ENCODE measurements at places on chromosomes 2 and 18.

- DNase-seq = no peak
These were observed 2.9 kb downstream of the CEP68 start for GRCh38 chr2:65059071-65059470.

DNA sequence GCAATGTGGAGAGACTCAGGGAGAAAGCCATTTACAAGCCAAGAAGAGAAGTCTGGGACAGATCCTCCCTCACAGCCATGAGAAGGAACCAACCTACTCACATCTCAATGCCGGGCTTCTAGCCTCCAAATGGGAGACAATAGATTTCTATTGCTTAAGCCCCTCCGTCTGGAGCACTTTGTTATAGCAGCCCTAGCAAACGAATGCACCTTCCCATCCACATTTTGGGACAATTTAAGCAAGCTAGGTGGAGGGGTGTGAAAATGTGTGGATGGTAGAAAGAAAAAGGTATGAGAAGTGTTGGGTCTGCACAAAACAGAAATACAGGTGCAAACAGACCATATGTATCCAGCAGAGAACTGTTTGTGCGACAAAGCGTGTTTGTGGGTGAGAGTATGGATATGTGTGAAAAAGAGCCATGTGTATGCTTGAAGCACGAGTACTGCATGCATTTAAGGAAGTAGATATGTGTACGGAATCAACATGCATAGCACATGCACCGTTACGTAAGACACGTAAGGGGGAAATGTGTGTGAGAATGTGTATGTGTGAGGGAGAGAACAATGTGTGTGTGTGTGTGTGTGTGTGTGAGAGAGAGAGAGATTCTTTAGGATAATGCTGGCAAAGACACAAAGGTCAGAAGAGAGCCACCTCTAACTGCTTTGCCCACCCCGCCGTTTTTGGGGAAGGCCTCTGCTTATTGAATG, 13.1 kb upstream of the E2F6 start:
- no peak for DNase-seq

DNA sequence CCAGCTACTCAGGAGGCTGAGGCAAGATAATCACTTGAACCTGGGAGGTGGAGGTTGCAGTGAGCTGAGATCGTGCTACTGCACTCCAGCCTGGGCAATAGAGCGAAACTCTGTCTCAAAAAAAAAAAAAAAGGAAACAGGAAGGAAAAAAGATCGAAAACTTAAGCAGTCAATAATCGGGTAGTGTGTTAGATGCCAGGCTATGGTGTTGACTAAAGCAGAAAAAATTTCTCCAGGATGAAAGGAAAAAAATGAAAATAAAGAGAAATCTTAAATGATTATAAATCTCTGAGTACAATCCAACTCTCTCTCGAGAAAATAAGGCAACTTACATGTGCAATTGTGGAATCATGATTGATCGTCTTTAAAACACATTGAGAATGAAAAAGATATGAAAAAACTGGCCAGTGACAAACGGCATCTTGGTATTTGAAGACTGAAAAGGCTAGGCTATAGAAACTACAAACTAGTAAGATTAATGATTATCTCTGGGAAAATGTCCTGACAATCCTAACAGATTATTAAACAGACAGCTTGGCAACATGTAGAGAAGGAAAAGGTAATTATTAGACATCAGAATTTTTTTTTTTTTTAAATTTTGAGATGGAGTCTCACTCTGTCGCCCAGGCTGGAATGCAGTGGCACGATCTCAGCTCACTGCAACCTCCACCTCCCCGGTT, 16.3 kb upstream of the EPHA4 start:
- DNase-seq = no peak

- no peak for DNase-seq
These were observed 1.2 kb downstream of the DLX1 start for GRCh38 chr2:172086241-172087206.

DNA sequence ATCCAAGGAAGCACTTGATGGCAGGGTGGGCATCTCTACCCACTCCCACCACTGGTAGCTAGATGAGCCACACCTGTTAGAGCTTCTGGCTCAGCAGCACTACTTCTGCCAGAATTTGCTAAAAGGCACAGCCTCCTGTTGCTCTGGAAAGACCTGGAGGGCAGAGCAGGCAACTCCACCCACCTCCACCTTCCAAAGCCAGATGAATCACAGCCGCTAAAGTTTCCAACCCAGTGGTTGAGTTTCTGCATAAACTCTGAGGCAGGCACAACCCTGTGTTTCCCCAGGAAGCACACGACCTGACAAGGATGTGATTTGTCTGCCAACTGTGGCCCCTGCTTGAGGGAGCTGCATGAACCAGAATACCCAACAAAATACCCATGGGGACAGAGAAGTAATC, 111.6 kb upstream of the GCFC2 start:
- no peak for DNase-seq

DNA sequence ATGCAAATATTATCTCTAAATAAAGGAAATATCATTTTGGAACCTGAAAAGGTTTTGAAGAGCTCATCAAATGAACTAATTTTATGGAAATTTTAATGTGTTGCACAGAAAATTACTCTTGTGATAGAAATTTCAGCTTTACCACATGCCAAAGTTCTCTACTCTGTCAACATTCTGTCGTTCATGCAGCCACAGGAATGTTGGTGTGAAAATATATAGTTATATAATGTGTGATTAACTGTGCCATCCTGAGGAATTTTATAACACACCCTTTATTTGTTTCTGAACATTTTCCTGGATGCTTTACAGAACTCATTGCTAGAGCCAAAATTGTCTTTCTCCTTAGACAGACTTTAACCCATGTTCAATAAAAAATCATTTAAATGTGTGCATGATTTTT, 202.5 kb upstream of the SLC8A1 start:
- DNase-seq = no peak

GRCh38 chr2:31831585-31831984, 179.2 kb downstream of the MEMO1 start:
- DNase-seq = no peak

DNA sequence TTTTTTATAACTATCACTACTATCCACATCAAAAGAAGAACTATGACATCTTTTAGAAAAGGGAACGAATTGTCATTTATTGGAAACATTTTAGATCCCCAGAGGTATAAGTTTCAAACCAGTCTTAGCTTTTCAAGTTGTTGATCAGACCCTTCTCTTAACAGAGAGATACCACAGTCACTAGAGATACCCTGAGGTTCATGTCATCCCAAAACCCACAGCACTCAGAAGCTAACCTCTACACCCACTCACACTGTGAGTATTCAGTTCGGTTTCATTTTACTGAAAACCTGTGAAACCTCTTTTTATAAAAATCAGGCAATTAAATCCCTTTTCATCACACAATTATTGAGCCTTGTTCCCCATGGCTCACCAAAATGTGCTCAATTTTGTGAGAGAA, 156.2 kb downstream of the DTNA start:
- DNase-seq = peak; percentile 25

- no peak for DNase-seq
These were observed 6.5 kb downstream of the IGFBP5 start for GRCh38 chr2:216688731-216689340.

DNA sequence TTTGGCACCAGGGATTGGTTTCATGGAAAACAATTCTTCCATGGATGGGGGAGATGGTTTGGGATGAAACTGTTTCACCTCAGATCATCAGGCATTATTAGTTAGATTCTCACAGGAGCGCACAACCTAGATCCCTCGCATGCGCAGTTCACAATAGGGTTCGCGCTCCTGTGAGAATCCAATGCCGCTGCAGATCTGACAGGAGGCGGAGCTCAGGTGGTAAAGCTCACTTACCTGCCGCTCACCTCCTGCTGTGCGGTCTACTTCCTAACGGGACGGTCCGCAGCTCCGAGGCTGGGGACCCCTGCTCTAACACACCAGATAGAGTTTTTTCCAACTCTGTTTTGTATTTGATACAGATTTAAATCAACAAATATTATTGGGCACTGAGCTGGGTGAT, 286.5 kb downstream of the MTX2 start:
- no peak for DNase-seq

DNA sequence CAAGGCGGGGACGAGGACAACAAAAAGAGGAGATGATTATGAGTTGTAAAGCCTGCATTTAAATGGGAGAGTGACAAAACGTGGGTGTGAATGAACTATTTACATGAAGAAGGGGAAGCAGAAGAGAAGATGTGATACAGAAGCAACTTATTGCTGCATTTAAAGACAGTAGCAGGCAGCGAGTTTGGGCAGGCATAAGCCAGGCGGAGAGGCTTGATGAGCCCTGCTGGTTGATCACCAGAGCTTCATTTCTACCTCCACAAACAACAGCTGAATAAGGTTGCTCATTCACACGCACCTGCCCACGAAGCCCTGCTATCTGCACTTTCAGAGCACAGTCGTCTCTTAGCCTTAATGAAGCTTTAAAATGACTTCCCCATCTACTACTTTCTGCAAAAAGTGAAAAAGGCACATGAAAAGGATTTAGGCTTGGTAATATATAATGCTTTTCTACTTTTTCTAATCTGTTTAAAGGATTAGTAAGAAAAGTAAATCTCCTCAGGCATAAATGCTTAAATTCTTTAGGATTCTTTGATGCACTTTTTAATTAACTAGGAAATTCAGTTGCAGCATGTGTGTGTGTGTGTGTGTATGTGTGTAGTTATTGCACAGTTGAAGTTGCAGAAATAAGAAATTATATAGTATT, 3.1 kb downstream of the SLC38A11 start:
- DNase-seq = no peak

- peak; percentile 32 for DNase-seq
These were observed 47.7 kb upstream of the PLA2R1 start for GRCh38 chr2:160109939-160110673.

DNA sequence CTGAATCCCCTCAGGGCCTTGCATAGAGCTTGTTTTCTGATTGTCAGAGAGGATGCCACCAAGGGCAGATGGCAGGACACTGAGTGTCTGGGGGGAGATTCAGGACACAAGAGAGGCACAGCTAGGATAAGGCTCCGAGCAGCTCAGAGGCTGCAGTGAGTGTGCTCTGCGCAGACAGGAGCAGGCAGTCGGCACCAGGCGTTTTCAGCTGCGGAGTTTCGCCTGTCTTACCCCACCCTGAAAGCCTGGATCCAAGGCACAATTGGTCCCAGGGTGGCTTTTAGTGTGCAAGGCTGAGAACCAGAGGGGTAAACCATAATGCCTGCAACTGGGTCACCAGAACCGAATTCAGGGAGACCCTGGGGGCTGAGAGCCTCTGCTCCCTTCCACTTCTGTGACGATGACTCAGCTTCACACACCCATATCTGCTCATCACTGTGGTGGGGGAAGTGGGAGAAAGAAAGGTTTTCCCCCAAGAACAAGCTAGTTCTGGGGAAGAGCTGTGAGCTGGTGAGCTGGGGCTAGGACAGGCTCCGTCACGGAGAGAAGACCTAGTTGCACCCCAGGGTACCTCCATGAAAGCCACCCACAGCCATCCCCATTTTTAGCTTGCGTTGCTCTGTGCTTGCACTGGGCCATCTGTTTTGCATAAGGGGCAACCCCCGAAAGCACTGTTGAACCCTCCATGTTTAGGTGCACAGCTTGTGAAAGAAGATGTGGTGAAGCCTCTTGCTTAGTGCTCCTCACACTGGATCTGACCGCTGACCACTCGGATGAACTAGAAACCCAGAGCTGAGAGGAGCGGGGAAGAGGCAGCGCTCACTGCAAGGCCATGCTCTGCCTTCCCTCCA, 173.7 kb downstream of the CELF4 start:
- no peak for DNase-seq

GRCh38 chr2:179596018-179596417, 265.4 kb downstream of the ZNF385B start:
- DNase-seq = no peak

DNA sequence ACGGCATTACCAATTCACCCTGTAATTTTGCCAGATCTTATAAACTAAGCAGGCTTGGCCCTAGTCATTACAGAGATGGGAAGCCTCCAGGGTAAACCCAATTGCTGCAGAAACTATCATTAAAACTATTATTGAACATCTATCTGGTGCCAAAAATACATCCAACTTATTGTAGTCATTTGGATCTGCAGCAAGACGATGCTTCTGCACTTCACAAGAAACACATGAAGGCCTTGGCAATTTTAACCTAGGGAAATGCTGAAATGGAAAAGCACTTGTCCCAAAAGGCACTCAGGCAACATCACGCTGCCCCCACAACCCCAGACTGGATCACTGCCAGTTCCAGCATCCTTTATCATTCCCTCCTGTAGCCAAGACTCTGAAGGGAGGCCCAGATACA, 85.3 kb upstream of the ACVR2A start:
- no peak for DNase-seq

GRCh38 chr2:156745619-156746018, 309.4 kb downstream of the GPD2 start:
- no peak for DNase-seq

DNA sequence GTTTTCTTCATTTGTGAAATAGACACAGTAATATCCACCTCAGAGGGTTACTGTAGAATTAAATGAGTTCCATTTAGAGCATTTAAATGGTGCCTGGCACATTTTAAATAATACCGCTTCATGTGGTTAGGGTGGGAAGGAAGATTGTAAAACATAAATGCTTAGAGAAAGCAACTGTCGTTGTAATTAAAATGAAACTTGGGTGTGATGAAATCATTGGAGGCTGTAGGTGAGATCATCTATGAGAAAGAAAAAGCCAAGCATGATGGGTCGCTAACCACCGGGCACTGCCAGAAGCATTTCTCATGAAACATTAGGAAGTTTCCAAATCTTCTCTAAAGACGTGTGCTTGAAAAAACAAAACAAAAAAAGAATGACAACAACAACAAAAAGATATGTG, 8.2 kb upstream of the SLC39A10 start:
- DNase-seq = no peak

DNA sequence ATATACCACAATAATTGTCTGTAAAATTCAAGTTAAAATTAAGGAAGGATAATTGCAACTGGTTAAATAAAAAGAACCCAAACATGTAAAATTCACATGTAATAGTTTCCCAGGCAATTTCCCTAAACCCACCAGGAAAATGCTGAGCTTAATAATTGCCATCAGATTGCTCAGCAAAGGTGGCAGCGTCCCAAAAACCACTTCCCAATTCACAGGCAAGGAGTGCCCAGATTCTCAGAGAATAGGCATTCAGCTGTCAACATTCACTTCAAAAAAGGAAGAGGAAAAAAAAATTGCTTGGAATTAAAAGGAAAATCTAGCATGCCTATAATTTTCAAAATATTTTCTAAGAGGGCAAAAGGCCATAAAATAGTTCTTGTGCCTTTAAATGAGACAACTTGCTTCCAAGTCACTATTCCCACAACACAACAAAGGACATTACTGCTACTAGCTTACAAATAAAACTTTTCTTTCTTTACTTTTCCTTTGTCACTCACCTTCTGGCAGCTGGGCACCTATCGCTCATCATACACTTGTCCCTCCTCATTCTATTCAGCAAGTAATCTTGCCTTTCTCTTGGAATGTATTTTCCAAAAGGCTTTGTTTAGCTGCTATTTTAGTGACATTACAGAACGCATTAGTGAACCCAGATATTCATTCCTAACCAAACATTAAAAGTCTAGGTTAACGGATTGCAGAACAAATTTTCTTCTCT, 15.2 kb downstream of the SRBD1 start:
- DNase-seq = no peak

All from activated T-cell treated with anti-CD3 and anti-CD28 coated beads for 24 hours (primary cell).